Stimulated activated CD8-positive, alpha-beta memory T cell treated with anti-CD3 and anti-CD28 coated beads, Interleukin-7, amount 100 ng/mL, for 1 hour (primary cell): ENCODE measurements at places on chromosomes 2 and 18.

- no peak for DNase-seq
These were observed 121.8 kb downstream of the MEMO1 start for GRCh38 chr2:31889044-31889443.

DNA sequence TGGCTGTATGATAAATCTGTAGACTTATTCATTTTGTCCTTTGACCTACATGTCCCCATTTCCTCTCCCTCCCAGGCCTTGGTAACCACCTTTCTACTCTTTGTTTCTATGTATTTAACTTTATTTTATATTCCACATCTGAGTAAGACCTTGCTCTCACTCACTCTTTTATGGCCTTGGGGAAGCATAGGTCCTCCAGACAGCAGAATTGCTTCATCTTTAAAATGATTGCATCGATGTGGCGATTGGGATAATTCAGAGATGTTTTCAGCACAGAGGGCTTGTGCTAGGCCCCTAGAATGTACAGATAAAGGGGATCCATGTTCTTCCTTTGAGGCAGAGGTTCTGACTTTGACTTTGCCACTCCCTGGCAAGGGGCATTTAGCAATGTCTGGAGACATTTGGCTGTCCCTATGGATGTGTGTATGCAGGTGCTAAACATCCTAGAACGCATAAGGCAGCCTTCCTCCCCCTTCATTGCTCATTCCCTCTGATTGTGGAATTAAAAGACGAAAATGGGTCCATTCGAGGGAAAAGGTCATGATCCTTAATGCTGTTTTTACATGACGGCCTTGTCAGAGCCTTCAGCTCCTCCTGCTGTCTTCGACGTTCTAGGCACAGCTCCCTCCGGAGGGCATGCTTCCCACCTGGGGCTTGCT is 1.2 kb upstream of the GPR39 start:
- no peak for DNase-seq

DNA sequence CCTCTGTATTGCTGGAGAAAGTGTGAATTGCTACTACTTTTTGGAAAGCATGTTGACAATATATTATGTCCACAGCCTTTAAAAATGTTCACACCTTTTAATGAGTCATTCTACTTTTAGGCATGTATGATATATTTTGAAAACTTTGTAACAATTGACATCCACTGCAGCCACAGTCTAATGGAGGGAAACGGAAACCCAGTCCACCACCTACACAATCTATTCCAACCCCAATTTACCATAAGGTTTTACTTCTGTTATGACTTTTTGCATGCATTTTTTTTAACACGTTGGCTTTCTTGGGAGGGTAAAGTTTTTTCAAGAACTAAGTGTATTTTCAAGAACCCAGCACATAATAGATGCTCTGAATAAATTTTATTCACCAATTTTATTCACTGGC is 38.5 kb upstream of the ATP8B1 start:
- DNase-seq: no peak

- no peak for DNase-seq
These were observed 204.7 kb upstream of the UBE2E3 start for GRCh38 chr2:180775711-180776110.

GRCh38 chr2:134718817-134719814 is at the start of gene TMEM163:
TSS of gene TMEM163 (minus strand) at chr2:134719000.
- no peak for DNase-seq

DNA sequence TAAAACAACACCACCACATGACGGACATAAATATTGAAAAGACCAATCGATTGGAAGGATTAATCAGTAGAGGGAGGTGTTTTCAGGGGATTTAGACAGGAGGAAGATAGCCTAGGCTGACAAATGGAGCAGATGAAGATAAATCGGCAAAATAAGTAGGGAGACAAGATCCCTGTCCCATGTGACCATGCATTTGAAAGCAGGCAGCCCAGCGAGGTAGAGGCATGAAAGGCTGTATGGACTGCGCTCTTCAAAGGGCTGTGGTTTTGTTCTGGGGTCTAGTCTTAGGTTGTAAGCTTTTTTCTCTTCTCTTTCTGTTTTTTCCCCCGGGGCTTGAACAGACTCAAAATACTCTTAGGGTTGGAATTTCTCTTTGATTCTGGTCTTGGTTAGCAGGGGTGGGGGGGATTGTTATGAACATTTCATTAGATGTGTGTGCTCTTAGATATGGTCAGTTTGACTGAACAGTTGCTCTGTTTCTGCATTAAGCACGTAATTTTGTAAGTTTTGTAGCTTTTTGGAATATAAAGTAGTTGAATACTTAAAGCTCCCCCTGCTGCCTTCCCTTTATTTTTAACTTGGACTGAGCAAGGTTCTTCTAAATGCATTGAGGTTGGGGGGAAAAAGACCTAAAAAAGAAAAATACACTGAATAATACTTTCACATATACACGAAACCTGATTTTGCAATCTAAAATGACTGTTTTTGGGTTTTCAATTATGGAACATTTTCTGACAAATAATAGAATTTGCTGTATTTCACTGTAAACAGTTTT is 32.2 kb downstream of the ZNF532 start:
- DNase-seq: no peak

GRCh38 chr2:221330436-221330835 is 241.7 kb downstream of the EPHA4 start:
- no peak for DNase-seq

DNA sequence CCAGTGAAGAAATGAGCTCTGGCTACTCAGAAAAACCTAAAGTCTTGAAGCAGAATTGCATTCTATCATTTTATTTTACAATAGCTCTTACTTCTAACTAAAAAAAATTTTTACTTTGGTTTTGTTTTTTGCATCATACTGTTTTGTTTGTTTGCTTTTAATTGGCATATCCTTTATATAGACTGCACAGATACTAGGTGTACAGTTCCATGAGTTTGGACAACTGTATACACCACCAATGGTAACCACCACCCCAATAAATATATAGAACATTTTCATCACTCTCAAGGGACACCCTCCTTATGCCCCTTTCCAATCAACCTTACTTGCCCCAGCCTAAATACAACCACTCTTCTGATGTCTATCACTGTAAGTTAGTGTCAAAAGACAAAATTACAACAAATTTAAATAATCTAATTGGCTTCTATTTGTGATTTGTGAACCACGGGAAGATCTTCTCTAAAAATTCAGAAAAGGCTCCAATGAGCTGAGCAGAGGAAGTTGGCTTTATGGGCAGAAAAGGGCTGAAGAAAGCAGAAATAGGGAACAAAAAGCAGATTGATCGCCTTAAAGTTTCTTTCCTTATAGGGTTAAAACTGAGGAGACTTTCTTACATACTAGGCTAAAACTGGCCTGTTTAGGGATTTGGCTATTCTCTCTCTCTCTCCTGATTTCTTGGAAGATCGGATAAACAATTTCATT is 22.2 kb upstream of the SOS1 start:
- DNase-seq: no peak

- DNase-seq: no peak
These were observed 117.0 kb upstream of the CYP1B1 start for GRCh38 chr2:38192976-38193375.

DNA sequence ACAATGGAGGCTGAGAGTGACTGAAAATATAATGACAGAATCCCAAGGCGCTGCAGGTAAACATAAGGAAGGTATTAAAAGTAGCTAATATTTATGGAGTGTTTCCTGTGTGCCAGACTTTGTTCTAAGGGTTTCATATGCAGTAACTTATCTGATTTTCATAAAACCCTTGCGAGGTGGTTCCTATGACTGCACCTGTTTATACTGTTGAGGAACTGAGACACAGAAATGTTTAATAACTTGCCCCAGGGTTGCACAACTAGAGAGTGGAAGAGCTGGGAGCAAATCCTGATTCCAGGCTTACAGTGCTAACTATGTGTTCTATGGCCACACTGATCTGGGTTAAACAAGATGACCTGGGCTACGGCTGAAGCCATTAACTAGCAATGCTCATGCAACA is 2.4 kb downstream of the SP110 start:
- DNase-seq: no peak

DNA sequence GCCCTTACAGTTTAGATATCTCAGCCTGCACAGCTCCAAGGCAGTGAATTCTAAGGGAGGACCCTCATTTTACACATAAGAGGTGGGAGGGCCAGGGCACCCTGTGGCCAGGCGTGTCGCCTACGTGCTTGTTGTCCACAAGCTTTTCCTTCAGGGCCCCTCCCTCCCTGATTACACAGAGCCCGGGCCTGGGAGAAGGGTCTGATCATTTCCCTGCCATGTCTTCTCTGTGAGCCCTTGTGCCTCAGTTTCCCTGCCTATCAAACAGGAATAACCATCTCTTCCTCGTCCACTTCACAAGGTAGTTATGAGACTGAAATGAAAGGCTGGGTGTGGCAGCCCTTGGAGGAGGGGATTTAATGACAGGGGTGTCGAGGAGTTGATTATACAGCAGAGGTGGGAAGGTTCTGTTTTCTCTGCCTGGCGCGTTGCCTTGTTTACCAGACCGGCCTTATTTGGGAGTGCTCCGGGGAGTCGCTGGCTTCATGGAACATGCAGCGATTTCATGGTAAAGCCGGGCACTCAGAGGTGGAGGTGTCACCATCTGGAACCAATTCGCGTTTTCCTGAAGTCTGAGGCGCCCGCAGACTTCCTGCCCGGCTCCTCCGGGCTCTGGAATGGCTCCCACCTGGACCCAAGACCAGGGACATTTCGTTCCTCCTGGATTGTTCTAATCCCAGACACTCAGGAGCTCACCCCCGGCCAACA is 208.9 kb downstream of the KLHL29 start:
- no peak for DNase-seq

GRCh38 chr2:145344076-145344724 is 824.3 kb upstream of the ZEB2 start:
- DNase-seq: no peak

- no peak for DNase-seq
These were observed 375.0 kb downstream of the LRRTM4 start for GRCh38 chr2:77147153-77147552.

GRCh38 chr18:38250971-38251370 is 685.4 kb upstream of the CELF4 start:
- DNase-seq: no peak

- no peak for DNase-seq
These were observed 24.2 kb upstream of the ARL5A start for GRCh38 chr2:151852260-151853069.

- DNase-seq: no peak
These were observed 658.7 kb upstream of the LINC00305 start for GRCh38 chr18:64807560-64807959.

- DNase-seq: peak; percentile 32
These were observed at the start of gene KCMF1 for GRCh38 chr2:84970868-84971509. TSS of gene KCMF1 (plus strand) at chr2:84971161. CDS start at chr2:84971452, 291 bp downstream.

DNA sequence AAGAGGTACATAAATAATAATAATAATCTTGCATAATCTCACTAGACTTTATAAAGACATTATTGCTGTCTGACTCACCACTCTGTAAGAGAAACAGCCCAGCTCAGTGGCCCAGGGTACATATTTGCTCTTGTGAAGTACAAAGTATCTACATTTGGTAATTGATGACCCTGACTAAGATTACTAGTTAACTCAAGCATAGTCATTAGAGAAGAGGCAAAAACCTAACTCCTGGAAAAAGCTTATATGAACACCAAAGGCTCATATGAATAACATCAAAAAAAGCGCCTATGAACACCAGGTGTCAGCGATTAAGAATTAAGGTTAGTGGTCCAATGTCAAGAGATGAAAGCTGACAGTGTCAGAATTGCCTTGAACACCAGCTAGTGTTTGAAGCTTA is 38.4 kb downstream of the RAD51AP2 start:
- DNase-seq: no peak

GRCh38 chr2:106963156-106963555 is 77.2 kb upstream of the ST6GAL2 start:
- no peak for DNase-seq

DNA sequence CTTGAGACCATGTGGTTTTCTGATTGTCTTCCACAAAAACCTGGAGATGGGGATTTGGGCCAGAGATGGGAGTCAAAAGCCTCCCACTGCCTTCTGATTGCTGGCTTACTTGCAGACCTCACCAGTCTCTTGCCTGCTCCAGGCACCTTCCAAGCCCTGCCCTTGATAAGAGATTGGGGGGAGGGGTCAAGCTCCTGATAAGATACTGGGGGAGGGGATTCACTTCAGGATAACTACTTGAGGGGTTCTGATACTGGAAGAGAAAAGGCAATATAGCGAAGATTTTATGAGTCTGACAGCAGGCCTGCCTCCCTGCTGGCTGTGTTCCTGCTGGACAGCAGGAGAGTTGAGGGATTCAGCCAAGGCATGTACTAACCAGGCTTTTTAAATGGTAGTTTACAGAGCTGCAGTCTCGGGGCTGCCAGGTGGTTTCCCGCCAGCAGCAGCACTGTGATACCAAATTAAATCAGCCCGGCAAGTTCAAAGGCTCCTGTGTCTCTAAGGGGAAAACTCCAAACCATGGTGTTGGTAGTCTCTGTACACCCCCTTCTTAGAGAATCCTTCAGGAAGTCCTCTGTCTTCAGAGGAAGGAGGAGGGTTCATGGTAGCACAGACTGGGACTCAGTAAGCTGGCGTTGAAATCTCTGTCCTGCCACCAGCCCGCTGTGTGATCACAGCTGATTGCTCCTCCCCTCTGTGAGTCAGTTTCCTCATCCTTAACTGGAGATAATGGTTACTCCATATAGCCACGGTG is 58.3 kb downstream of the FBXO36 start:
- no peak for DNase-seq

DNA sequence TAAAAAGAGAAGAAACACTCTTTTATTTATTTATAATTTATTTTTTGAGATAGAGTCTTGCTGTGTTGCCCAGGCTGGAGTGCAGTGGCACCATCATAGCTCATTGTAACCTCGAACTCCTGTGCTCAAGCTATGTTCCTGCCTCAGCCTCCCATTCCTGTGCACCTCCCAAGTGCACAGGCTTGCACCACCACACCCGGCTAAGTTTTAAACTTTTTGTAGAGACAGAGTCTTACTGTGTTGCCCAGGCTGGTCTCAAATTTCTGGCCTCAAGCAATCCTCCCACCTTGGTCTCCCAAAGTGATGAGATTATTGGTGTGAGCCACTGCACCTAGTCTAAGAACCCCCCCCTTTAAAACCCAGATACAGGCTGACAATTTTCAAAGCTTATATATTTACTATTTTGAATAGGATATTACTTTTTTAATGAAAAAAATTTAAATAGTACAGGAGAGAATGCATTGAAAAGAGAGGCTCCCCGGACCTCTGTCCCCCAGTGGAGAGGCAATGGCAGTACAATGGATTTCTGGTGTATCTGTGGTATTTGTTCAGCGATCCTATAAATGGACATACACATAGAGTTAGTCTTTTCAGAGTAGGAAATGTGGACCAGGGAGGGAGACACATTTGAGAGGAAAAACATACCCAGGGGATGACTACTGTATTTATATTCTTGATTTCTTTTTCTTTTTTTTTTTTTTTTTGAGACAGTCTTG is 48.1 kb upstream of the CNOT11 start:
- no peak for DNase-seq

DNA sequence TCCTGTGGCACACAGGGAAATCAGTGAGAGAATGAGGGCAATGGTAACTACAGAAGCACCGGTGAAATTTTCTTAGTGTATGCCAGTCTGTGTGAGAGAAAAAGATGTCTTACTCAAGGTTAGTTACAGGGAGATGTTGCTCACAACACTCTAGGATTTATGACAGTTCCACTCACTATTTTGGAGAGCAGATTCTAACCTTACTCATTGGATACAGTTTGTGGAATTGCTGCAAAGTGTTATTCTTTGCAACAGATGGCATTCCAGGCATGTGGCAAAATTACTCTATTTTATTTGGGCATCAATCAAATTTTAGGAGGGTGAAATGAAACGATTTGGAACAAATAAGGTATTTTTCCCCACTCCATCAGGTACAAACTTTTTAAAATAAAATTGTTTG is 449.1 kb downstream of the PIK3C3 start:
- DNase-seq: no peak
